ENCODE measurements at places on chromosomes 11 and 22.

GRCh38 chr11:15145151-15145550 lies 30.4 kb downstream of the INSC start:
- DNase-seq, result no peak

DNA sequence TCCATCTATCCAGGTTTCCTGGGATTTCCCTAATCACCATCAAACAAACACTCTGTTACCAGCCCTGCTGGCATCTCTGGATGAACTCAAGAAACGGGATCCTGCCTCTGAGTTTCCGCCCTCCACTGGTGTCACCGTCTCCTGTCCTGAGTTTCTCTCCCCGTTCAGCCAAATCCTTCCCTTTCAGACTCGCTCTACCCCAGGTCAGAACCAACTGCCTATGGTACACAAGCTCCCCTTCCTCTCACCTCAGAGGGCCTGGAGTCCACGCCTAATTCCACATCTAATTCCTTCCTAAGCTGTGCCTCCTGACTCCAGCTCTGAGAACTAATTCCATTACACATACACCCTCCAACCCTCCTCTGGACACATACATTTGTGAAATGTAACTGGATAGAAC lies 96.1 kb downstream of the SHANK2 start:
- no peak for DNase-seq

GRCh38 chr11:125514336-125515101 lies 18.5 kb upstream of the FEZ1 start:
- no peak for DNase-seq

- DNase-seq, result no peak
These were observed 80.3 kb downstream of the ETS1 start for GRCh38 chr11:128506999-128507611.

GRCh38 chr11:7982582-7983119 lies 4.5 kb upstream of the EIF3F start:
- no peak for DNase-seq

DNA sequence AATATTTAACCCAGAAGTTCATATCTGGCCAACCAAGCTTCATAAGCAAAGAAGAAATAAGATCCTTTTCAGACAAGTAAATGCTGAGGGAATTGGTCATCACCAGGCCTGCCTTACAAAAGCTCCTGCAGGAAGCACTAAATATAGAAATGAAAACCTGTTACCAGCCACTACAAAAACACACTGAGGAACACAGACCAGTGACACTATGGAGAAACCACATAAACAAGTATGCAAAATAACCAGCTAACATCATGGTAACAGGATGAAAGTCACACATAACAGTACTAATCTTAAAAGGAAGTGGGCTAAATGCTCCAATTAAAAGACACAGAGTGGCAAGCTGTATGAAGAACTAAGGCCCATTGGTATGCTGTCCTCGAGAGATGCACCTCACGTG lies 311.4 kb downstream of the DYNC2H1 start:
- DNase-seq, result no peak

Measured in head of caudate nucleus (tissue), 42 donors.